ENCODE measurements at places on chromosomes 5 and 9.
A peak's percentile ranks its signal among the peaks of the same experiment; 100 is the strongest.

- DNase-seq, result no peak
These were observed 6.8 kb downstream of the SLC24A2 start for GRCh38 chr9:19782005-19782404.

DNA sequence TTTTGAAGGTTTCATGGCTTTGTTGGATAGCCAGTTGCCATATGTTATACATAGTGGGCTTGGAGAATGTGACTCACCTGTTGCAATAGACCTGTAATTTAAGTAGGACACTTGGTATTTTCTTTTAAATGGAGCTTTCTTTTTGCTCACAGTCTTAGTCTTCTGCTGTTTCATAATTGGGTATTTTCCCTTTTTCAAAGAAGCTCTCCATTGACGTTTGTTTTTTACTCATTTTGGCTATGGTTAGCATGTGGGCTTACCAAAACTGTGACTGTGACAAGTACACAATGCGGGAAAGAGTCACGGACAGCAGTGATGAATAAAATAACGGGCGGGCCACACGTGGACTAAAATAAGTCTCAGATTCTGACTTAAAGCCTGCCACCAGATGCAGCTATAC is 23.2 kb upstream of the RNF20 start:
- no peak for DNase-seq

- no peak for DNase-seq
These were observed 33.5 kb downstream of the ELOVL7 start for GRCh38 chr5:60810438-60811085.

GRCh38 chr9:92986176-92987119 is 39.1 kb downstream of the FGD3 start:
- DNase-seq, result peak; percentile 47

DNA sequence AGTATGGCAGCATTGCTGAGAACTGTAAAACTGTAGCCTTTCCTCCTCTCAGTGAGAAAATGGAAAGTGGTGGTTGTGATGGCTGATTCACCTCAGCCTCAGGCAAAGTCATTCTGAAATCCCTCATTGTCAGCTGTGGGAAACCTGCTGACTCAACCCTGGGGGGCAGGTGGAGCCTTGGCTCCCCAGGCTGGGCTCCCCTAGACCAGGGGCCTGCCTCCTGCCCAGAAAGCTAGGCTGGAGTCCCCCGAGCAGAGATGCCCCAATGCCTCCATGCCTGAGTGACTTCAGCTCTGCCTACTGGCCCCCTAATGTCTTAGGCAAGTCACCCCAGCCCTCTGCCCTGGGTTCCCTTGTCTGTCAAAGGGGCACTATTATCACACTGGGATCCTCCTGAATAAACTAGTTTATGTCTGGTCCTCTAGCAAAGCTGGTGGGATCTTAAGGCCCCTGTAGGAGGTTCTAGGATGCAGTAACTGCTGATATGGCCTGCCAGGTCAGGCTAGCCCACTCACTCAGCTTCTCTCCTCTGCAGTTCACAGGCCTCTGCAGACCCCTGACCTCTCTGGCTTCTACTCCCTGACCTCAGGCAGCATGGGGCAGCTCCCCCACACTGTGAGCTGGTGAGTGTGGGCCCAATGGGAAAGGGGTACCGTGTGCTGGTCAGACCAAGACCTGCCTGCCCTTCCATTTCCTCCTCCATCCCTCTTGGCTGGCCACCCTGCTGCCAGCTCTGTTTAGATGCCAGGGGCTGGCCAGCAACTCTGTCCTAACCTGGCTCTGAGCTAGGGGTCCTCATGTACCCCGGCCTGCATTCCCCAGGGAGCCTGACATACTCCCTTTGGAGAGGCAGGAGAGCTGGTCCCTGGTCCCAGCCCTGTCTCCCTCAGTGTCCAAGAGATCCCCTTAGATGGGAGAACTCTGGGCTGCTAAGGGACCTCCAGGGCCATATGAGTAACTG is 24.2 kb downstream of the TCF7 start:
- DNase-seq, result no peak

- DNase-seq, result no peak
These were observed 126.8 kb downstream of the NXNL2 start for GRCh38 chr9:88661759-88662158.

GRCh38 chr5:63963080-63963735 is 963 bp upstream of the HTR1A start:
- DNase-seq, result peak; percentile 78

- no peak for DNase-seq
These were observed 90.4 kb upstream of the CHD1 start for GRCh38 chr5:99019254-99019653.

GRCh38 chr5:159678657-159679392 is 237.5 kb upstream of the ADRA1B start:
- no peak for DNase-seq

GRCh38 chr5:139743001-139743771 is 52.4 kb upstream of the PSD2 start:
- no peak for DNase-seq

DNA sequence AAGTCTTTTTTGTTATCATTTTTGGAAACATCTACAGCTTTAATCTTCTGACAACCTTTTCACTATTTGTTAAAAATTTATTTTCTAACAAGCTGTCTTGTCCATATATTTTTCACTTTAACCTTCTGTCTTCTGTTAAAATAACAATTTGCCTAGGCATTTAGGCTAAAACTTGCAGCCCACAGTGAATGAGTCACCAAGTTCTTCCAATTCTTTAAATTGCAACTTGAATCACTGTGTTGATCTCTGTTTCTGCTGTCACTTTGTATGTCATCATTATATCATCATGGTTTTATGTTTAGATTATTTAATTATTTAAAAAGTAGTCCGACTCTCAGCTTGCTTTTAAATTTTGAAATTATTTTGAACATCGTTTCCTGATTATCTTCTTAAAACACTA is 473.8 kb upstream of the PTPRD start:
- no peak for DNase-seq

DNA sequence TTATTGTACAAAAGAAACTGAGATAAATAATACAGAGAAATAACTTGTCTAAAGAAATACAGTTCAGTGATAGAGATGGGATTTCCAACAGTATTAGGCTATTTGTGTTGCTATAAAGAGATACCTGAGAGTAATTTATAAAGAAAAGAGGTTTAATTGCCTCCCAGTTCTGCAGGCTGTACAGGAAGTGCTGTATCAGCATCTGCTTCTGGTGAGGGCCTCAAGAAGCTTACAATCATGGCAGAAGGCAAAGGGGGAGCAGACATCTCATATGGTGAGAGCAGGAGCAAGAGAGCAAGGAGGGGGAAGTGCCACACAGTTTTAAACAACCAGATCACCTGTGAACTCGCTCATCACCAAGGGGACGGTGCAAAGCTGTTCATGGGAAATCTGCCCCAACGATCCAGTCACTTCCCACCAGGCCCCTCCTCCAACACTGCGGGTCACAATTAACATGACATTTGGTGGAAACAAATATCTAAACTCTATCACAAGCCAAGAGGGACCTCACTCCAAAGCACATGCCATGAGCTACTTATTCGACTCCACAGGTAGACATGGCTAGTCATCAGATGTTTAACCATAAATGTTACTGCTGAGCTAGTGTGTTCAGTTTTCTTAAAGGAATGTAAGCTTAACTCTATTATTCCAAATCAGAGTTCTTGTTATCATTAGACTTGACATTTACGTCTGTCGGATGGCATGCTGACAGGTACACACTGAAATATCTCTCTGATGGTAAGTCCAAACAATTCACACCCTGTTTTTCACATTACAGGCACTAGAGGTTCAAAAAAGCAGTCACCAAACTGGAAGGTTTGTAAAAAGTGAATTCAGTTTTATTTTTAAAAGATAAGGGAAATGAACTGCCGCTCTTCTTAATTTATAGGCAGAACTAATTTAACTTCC is 82.2 kb downstream of the AUH start:
- DNase-seq, result no peak

DNA sequence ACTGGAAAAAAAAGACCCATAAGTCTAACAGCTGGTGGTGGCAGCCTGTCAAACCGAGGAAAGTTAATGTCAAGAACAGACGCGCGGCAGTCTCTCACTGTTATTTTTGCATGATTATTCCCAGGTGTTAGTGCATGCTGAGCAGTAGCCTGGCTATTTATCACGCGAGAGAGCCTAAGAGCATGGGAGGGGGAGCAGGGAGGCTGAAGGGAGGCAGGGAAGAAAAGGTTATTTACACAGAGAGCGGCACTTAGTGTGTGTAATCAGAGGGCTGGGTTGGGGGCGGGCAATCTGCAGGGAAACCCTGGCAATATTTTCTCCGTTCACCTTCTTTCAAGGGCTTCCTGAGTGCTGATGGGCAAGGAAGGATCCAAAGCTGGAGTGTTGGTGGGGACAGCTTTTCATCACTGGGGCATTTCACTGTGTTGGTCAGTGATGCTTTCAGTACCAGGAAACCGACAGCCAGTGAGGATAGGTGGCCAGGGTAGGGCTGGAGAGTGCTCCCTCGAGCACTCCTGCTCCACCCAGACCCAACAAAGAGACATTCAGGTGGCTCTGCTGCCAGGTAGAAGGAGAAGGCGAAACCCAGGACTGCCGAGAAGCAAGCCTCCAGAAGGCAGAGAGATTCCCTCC is 39.6 kb downstream of the ZNF608 start:
- no peak for DNase-seq

- DNase-seq, result no peak
These were observed 752.8 kb upstream of the ADAMTS16 start for GRCh38 chr5:4387290-4387689.

DNA sequence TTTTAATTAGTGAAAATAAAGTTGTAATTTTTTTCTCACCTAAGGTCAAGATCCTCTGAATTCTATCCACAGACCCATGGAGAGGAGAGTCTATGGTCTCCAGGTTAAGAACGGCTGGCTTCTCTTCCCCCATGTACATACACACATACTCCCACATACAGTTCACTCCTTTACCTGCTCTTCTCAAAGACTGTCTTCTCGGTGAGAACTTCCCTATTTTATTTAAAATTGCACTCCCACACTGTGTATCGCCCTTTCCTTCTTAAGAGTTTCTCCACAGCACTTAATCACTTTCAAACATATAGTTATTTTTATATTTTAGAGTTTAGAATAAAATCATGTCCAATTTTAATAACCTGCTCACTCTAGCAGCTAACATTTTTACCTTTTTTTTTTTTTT is 3.6 kb upstream of the JADE2 start:
- peak; percentile 35 for DNase-seq

GRCh38 chr9:78674874-78675273 is 377.9 kb downstream of the PSAT1 start:
- no peak for DNase-seq

- no peak for DNase-seq
These were observed 272.1 kb upstream of the IL12B start for GRCh38 chr5:159602434-159602833.

- peak; percentile 69 for DNase-seq
These were observed 9.8 kb downstream of the PIK3R1 start for GRCh38 chr5:68225188-68225910.

GRCh38 chr5:171845857-171846256 is 60.2 kb downstream of the SMIM23 start:
- no peak for DNase-seq

- DNase-seq, result peak; percentile 37
These were observed 245.5 kb downstream of the SMARCA2 start for GRCh38 chr9:2260417-2261306.

DNA sequence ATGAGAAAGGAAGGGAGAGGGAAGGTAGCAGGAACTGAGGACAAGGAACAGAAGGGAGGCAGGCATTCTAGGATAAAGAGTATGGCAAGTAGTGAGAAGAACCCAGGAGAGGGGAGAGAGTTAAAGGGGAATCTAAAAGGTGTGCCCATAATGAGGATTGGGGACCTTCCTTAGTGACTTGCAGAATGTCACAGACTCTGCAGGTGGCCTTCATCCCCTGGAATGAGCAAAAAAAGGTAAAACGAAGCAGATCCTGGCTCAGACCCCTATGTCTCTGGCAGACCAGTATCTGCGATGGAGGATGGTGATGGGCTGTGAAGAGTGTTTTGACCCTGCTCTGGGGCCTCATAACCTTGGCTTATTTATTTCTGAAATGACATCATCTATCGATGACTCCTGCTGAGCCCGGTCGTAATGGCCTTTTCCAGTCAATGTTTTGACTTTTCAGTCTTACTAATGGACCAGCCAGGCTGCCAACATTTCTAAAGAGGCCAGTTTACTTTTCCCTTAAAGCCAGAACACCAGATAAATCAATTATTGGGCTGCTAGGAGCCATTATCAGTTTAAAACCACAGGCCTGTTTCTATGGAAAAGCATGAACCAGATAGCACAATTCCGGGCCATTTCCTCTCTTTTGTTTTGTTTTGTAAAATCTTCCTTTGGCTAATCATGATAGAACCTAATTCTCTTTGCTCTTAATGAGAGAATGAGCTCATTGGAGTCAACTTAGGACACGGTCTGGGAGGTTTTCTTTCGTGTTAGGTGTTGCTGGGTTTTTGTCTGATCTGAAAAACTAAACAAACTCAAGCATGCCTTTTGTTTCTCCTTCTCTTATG is 3.1 kb downstream of the TMOD1 start:
- no peak for DNase-seq

GRCh38 chr5:58074222-58074621 is 385.7 kb downstream of the PLK2 start:
- DNase-seq, result no peak

DNA sequence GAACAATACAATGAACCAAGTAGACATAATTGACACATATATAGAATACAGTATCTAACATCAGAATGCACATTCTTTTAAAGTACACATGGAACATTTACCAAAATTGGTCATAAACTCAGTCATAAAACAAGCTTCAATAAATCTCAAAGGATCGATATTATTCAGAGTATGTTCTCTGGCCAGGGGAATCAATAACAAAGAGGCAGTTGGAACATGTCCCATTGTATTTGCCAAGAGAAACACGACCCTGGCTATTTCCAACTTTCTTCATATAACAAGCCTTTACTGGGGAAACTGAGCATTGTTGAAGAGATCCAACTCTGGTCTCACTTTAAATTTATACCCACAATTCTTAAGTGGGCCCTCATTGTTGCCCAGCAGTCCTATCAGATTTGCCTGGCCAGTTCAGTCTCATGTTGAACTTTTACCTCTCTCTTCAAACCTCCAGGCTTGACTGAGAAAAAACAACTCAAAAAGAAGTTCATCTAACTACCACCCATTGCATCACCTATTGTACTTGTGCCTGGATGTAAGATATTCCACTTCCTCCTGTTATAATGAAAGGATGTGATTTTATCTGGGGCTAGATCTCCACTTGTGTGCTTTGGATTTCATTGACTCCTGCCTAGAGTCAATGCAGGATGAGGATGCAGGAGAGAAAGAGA is 162.5 kb downstream of the HSPA4 start:
- DNase-seq, result no peak

DNA sequence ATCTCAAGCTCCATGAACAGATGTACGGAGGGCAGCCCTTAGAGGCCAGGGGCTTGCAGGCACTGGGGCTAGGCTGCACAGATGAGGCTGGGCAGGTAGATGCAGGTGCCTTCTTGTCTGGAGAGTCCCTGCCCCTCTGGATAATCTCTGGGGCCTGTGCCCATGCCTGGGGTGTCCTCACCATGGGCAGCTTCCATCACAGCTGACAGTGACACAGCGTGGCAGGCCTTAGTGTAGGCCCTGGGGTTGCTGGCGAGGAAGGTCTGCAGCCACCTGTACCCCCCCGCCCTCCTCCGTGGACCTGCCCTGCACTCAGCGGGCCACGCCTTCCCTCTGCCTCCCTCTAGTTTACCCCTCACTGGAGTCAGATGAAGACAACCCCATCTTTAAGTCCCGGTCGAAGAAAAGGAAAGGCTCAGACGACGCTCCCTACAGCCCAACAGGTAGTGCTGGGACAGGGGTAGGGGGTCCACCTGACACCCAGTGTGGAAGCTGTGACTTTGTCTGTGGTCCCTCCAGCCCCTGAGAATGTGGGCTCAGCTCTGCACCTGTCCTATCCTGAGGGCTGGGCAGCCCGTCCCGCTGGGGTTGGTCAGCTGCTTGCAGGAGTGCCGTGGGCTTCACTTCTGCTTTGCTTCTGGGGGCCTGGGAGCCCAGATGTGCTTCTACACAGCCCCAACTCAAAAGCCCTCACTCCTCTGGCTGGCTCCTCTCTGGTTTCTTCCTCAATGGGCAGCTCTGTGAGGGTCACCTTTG is 98.4 kb downstream of the PHF2 start:
- no peak for DNase-seq

Measured in MV-4-11 (cell line).